MCF 10A (cell line): ENCODE measurements at places on chromosomes 1 and 21. TPM values are rescaled to one million over a fixed set of nuclear protein-coding genes. Genes with fewer than 3 reads are reported as not detected.

DNA sequence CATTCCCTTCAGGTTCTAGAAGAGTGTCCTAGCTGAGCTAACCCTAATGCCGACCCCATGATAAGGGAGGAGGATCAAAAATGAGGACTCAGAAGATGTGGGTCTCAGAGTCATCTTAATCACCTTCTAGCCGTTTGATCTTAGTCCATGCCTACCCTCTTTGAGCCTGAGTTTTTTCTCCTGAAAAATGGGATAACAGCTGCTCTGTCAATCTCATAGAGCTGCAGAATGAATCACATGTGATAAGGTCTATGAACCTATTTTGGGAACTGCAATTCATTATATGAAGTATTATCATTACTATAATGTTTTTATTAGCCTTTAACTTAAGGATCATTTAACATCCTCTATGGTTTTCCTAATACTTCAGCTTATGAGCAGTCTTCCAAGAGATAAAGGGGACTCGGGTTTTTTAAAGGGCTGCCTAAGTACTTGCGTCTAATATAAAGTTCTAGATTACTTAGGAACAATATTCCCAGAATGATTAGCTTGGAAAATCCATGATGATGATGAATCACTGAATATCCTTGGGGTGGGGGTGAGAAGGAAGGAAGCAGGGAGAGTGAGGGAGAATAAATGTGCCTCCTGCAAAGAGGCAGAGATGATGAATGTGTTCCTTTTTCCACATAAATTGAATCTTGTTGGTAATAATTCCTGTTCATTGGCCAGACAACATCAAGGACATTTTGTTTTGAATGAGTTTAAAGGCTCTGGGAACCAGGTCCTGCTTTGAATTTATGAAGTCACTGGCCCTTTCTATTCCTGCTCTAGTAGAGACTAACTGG, 66.8 kb downstream of the COLGALT2 start:
- no peaks in the 10 kb centered on the region for H3K4me1 ChIP-seq
- no peak overlapping the region for H3K4me3 ChIP-seq
- peaks cover 2% of the 10 kb centered on the region for H3K27me3 ChIP-seq
- H3K36me3 ChIP-seq: no peaks in the 10 kb centered on the region
- no peak overlapping the region for H3K27ac ChIP-seq
- no peak for DNase-seq

DNA sequence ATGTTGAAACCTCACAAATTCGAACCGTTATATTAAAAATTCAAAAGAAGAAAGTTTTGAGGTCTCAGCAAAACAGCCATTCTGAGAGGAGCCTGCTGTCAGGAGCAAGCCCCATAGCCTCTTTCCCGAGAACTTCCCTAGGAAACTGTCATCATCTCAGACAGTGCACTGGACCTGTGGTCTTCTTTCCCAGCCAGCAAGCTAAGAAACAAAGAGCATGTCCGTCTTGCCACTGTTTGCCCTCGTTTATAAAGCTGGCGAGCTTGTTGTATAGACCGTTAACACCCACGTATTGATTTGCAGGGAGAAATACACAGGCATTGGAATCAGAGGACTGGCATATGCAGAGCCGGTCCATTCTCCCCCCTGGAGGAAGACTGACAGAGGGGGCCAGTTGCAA, 407.0 kb downstream of the NPHP4 start:
- no peaks in the 10 kb centered on the region for H3K36me3 ChIP-seq
- peaks cover 51% of the 10 kb centered on the region for H3K27me3 ChIP-seq
- H3K4me1 ChIP-seq: no peaks in the 10 kb centered on the region
- no peak overlapping the region for H3K4me3 ChIP-seq
- no peak overlapping the region for H3K27ac ChIP-seq

- no peak overlapping the region for H3K4me3 ChIP-seq
- no peak for DNase-seq
- H3K27me3 ChIP-seq: peaks cover 90% of the 10 kb centered on the region
- H3K36me3 ChIP-seq: no peaks in the 10 kb centered on the region
These were observed 795 bp downstream of the SYT2 start for GRCh38 chr1:202709276-202710041.

Gene TRMT1L
- total RNA-seq: 23.4 and 29.3 TPM in 2 replicates

Gene CRYAA
- total RNA-seq: not detected in 2 replicates
